ENCODE measurements at places on chromosomes 6 and 20.

GRCh38 chr6:116847227-116847626 lies 18.3 kb upstream of the GPRC6A start:
- DNase-seq, result no peak

- no peak for DNase-seq
Measured at GRCh38 chr6:54009052-54009654, 102.1 kb upstream of the MLIP start.

DNA sequence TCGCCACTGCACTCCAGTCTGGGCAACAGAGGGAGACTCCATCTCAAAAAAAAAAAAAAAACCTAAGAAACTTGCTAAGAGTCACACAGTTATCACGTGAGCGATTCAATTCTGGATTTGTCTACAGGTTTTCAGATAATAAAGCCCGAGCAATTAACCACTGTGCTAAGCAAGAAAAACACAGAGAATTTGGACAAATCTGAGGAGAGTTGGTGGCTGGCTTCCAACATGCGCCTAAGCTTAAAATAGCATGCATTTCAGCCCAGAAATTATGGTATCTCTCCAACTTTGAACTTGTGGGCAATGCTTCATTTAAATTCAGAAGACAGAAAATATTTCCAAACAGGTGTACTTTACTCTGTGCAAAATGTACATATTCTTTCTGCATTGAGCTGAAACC lies 232.9 kb downstream of the TSHZ2 start:
- no peak for DNase-seq

DNA sequence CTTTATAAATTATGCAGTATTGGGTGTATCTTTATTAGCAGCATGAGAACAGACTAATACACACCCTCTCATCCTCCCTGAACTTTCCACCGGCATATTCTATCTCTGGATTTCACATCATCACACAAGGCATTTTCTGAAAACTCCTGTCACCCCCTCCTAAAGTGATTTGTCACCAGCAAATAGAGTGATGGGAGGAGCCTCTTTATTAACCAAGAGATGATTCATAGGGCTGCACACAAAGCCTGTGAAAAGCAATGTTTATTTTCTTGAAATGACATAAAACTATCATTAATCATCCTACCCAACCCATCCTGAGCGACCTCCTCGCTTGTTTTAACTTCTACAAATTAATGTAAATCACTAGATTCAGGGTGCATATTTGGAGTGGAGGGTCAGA lies 394.7 kb upstream of the SULF2 start:
- DNase-seq, result no peak

- DNase-seq, result no peak
Measured at GRCh38 chr6:42899871-42900270, 16.0 kb upstream of the PTCRA start.

DNA sequence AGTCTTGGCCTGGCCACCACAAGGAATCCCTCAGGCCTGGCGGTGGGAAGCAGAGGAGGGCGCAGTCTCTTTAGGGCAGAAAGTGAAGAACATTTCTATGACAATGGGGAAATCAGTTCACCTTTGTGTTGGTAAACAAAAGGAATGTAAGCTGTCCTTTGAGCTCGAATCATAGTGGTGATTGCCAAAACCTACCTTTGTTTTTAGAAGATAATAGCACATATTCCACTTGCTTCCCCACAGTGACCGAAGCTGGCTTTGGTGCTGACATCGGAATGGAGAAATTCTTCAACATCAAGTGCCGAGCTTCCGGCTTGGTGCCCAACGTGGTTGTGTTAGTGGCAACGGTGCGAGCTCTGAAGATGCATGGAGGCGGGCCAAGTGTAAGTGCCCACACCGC lies 144.1 kb downstream of the MTHFD1L start:
- no peak for DNase-seq

Data from stimulated activated CD8-positive, alpha-beta memory T cell treated with anti-CD3 and anti-CD28 coated beads, Interleukin-4, amount 100 ng/mL, for 1 hour (primary cell).